Lung (tissue), 17 donors: ENCODE measurements at places on chromosomes 3 and 15. TPM values are rescaled to one million over a fixed set of nuclear protein-coding genes. Genes with fewer than 3 reads are reported as not detected.

DNA sequence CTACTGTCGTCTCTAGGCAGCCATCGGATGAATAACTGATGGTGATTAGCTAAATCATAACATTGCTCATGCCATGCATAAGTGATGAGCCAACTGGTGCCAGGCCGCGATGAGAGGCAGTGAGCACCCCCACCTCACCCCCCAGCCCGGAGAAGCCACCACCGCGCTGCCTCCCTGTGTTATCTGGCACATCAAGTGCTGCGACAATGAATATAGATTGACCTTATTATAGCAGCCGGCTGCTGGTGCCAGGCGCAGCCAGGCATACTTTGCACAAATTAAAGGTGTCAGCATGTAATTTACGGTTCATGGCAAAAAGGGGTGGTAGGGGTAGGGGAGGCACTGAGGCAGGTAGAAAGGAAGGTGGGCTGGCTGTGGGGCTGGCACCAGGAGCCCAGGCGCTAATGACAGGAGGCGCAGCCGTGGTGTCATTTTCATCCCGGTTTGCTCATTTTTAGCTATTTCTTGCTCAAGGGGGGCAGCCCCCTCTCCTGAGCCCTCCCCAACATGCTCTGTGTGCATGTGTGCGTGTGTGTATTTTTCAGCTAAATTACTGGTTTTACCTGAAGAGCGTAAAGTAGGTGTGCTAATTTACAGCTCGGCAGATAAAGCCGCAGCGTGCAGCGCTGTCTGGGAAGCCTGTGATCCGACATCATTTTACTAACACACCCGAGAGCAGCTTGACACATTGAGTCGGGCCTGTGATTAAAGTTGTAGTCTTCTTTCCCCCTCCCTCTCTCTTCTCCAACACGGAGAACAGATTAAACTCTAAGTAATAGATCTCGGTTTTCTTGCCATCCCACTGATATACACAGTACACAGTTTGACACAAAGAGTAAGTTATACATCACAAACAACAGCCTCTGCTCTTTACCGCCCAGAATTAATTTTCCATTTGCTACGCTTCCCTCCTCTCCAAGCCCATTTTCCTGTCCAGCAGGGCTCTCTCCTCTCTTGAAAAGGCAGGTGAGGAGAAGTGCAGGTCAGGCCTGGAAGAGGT, 212.3 kb downstream of the RPLP1 start:
- H3K27me3 ChIP-seq = no peaks in the 10 kb centered on the region
- H3K4me1 ChIP-seq = peaks cover 17% of the 10 kb centered on the region
- H3K36me3 ChIP-seq = no peaks in the 10 kb centered on the region

- H3K27ac ChIP-seq = no peak overlapping the region
- no peaks in the 10 kb centered on the region for H3K4me1 ChIP-seq
- H3K4me3 ChIP-seq = no peak overlapping the region
- no peaks in the 10 kb centered on the region for H3K27me3 ChIP-seq
These were observed 304.7 kb downstream of the SUCLG2 start for GRCh38 chr3:67349551-67350174.

The GPR15 gene
- 1.2 TPM for total RNA-seq

DNA sequence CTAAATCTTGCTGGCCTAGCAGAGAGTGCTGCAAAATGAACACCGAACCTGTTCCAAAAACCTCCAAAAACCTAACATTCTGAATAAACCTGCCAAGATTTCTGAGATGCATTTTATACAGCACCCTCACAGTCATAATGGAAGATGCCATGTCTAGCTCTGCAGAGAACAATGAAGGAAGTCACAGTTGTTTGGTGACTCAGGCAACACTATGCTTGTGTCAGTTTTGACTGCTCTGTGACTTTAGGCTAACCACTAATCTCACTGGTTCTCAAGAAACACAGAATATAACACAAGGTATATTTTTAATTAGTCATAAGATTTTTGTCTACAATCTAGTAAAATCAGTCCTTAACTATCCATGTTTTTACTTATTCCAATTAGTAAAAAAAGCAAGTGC, 606.6 kb downstream of the TBL1XR1 start:
- no peak overlapping the region for H3K4me3 ChIP-seq
- DNase-seq = no peak
- no peaks in the 10 kb centered on the region for H3K36me3 ChIP-seq
- no peaks in the 10 kb centered on the region for H3K27me3 ChIP-seq

The CPN2 gene
- total RNA-seq = not detected

DNA sequence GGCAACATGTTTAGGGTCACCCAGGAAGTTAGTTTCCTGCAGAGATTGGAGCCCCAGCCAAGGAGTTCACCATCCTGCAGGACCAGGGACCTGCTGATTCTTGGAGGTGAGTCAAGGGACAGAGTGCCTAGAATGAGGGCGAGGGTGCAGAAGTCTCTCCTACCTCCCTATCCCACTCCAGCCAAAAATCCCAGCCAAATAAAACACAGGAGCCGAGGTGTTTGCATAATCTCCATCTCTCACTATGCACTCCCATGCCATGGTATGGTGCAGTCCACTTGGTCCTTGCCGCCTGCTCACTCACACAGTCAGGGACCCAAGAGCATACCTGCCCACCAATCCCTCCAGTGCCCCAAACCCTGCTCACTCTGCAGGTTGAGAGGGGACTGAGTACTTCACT, 294.2 kb downstream of the UACA start:
- DNase-seq = no peak
- H3K27me3 ChIP-seq = no peaks in the 10 kb centered on the region
- H3K4me3 ChIP-seq = no peak overlapping the region
- no peaks in the 10 kb centered on the region for H3K36me3 ChIP-seq

- H3K4me3 ChIP-seq = no peak overlapping the region
- no peaks in the 10 kb centered on the region for H3K4me1 ChIP-seq
- no peaks in the 10 kb centered on the region for H3K27me3 ChIP-seq
These were observed 131.7 kb downstream of the TNIK start for GRCh38 chr3:171328419-171329082.

The GP5 gene
- total RNA-seq = 0.49 TPM

GRCh38 chr15:77002436-77002835, 7.5 kb downstream of the PSTPIP1 start:
- H3K4me3 ChIP-seq = no peak overlapping the region
- DNase-seq = no peak
- H3K27ac ChIP-seq = no peak overlapping the region
- H3K4me1 ChIP-seq = no peaks in the 10 kb centered on the region

DNA sequence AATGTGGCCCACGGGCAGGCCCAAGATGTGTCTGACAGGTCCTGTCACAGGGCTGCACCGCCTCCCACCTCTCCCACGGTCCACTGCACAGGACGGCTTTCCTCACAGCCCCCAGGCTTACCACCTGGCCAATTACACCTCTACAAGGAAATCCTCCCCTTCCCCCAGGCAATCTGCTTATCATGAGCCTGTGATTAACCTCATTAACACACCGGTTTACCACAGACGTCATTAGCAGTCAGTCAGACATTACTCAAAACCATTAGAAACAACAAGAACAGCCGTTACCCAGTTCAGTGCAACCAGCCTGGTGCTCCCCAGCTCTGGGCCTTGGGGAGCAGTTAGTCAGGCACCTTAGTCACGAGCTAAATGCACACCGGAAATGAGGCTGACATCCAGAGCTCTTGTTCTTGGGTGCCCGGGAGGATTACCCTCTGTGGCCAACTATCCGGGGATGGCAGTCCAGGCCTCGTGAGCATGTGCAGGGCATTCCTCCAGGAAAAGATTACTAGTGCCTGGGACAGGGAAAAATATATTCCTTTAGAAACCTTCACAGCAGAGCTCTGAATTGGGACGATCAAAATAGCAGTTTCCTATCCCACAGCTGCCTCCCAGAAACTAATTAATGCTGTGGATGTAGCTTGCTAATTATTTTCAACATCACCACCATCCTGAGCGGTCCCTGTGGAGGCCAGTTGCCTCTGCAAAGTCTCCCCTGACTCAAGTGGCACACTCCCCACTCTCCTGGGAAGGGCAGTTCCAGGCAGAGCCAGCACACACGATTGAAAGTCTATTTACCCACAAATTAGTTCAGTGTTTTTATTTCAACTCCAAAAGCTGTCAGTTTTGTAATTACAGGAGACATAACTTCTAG, 117.4 kb upstream of the ZBED2 start:
- H3K27me3 ChIP-seq = no peaks in the 10 kb centered on the region
- H3K4me3 ChIP-seq = no peak overlapping the region
- DNase-seq = no peak
- no peaks in the 10 kb centered on the region for H3K36me3 ChIP-seq

- H3K36me3 ChIP-seq = no peaks in the 10 kb centered on the region
- no peak overlapping the region for H3K27ac ChIP-seq
- no peaks in the 10 kb centered on the region for H3K27me3 ChIP-seq
- H3K4me1 ChIP-seq = no peaks in the 10 kb centered on the region
- no peak for DNase-seq
These were observed 58.7 kb upstream of the MYRIP start for GRCh38 chr3:39750712-39751111.

DNA sequence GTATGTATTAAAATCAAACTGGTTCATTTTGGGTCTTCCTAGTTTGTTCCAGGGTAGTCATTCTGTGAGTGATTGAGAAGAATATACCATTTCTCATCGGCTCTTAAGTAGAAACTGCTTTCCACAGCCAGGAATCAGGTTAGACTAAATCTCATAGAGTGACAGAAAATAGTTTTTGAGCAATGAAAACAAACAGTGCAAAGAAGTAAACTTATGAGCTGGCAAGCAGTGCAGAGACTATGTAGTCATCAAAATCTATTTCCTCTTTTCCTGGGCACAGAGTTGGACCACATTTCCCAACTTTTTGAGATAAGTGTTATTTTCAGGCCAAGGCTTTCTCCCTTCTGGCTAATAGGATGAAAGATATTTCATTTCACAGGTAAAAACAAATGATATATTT, 66.5 kb downstream of the UBE3A start:
- no peaks in the 10 kb centered on the region for H3K27me3 ChIP-seq
- H3K36me3 ChIP-seq = peaks cover 4% of the 10 kb centered on the region
- no peak overlapping the region for H3K27ac ChIP-seq
- H3K4me1 ChIP-seq = peaks cover 13% of the 10 kb centered on the region
- no peak for DNase-seq
- H3K4me3 ChIP-seq = no peak overlapping the region

DNA sequence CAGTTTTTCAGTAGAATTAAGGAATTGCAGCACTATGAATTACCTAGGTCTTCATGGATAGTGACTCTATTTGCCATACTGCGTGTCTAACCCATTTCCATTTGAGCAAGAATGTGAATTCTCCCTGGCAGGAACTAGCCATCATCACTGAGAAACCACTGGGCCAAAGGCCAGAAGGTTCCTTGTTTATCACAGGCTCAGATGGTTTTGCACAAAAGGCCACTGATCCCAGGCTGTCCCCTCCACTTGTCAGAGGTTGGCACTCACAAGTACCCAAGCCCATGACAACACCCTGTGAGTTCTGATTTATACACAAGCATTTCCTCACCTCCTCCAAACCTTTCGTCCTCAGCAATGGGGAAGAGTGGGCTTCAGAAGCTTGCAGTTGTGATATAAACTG, 131.8 kb downstream of the FOXB1 start:
- no peaks in the 10 kb centered on the region for H3K4me1 ChIP-seq
- no peak overlapping the region for H3K4me3 ChIP-seq
- peaks cover 3% of the 10 kb centered on the region for H3K27me3 ChIP-seq
- no peak for DNase-seq
- H3K36me3 ChIP-seq = no peaks in the 10 kb centered on the region

DNA sequence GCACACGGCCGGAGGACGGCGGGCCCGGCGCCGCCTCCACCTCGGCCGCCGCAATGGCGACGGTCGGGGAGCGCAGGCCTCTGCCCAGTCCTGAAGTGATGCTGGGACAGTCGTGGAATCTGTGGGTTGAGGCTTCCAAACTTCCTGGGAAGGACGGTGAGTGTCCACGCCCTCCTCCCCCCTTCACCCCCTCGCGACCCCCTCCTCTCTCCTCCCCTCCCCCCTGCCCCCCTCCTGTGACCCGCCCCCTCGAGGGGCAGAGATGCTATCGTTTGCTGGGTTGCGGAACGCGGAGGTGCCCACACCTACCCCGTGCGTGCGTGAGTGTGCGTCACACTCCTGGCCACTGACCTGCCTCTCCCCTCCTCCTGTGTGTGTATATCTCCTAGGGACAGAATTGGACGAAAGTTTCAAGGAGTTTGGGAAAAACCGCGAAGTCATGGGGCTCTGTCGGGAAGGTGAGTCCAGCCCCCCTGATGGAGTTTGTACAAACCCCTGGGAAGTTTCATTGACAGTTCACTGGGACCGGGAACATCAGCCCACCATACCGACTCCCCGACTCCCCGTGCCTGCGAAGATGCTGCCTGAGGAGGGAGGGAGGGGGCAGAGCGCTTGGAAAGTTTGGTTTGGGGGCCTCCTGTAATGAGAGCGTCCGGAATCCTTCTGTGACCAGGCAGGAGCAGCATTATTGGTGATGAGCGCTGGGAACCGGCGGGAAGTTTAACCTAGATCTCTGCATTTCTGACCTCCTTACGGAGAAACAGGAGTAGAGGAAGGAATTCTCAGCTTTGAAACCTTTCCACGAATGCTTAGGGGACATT, 795 bp upstream of the SCAANT1 start:
- DNase-seq = peak; percentile 68
- no peaks in the 10 kb centered on the region for H3K27me3 ChIP-seq
- H3K27ac ChIP-seq = peak overlapping the region; percentile 99
- peaks cover 49% of the 10 kb centered on the region for H3K4me1 ChIP-seq

The ITIH1 gene
- 0.34 TPM for total RNA-seq

The STRA6 gene
- total RNA-seq = 2.6 TPM

The SERPINI2 gene
- 5.2 TPM for total RNA-seq

DNA sequence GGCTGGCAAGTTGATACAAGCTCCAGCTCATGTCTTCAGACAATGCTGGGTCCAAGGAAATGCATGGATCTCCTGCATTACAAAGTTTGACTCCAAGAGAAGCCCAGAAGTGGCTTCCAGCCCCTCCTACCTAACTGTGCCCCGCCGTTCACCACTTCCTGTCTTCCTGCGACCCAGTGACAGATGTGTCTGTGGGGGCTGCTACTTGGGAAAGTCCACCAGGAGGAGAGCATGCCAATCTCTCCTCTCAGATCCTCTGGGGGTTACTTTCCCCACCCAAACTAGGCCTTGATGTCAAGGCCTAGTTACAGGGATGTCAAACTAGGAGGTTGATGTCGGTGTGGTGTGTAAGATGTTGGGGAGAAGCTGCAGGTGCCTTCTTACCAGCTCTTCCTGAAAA, 133.6 kb upstream of the RASGRP1 start:
- no peaks in the 10 kb centered on the region for H3K27me3 ChIP-seq
- no peak overlapping the region for H3K27ac ChIP-seq
- DNase-seq = no peak
- no peaks in the 10 kb centered on the region for H3K36me3 ChIP-seq
- H3K4me1 ChIP-seq = no peaks in the 10 kb centered on the region
